ENCODE measurements at places on chromosomes 12 and 14.

DNA sequence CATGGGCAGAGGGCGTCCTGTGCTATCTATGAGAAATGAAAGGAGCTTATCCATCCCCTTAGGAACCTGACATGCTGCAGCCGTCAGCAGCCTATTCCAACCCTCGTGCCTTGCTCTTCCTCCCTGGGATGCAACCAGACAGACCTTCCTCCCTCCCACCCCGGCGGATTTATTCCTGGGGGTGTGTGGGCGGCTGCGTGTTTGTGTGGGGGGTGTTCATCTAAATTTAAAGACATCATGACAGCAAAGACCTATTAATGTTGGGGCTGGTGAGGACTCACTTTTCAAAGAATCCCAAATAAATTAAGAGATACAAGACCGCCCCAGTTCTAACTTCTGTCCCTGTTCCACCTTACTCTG lies 52.0 kb downstream of the WSCD2 start:
- no peak for DNase-seq

- DNase-seq = no peak
Observed at GRCh38 chr12:29155079-29155478, 6.0 kb downstream of the FAR2 start.

DNA sequence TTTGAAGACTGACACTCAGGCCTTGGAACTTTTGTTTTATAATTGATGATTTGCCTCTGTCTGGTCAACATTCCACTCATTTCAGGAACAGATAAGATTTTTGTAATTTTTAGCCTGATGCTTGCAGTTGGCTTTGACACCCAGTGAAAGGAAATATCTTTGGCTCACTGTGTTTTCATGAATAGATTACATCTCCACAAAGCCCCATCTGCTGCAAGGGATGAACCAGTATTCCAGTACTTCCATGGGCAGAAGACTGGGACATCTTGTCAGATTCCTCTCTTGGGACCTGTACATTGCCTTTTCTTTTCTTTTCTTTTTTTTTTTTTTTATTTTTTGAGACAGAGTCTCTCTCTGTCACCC lies 28.4 kb downstream of the GSG1 start:
- DNase-seq = no peak

DNA sequence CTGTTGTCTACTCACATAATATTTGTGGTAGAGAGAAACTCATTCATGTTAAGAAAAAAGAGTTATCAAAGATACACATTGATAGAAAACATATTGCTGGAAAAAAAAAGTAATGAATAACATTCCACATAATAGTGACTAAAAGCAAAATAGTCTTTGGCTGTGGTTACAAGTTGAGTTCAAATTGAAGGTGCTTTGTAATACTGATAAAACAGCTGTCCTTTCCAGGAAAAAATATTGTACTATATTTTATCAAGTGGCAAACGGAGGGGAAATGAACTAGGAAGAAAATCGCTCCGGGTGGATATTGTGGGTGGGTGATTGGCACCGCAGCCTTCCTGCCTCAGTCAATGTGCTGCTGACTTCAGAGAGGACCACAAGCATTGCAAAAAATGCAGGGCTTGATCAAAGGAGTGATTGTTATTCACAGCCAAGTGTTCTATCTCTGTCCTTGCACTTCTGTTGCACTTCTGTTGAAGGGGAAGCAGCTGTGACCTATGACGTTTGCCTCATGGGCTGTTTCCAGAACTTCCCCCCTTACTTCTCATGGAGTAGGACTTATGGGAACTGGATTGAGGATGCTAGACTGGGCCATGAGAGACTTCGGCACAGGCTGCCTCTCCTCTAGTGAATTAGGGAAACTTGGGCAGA lies 114.4 kb downstream of the VRK1 start:
- DNase-seq = no peak

DNA sequence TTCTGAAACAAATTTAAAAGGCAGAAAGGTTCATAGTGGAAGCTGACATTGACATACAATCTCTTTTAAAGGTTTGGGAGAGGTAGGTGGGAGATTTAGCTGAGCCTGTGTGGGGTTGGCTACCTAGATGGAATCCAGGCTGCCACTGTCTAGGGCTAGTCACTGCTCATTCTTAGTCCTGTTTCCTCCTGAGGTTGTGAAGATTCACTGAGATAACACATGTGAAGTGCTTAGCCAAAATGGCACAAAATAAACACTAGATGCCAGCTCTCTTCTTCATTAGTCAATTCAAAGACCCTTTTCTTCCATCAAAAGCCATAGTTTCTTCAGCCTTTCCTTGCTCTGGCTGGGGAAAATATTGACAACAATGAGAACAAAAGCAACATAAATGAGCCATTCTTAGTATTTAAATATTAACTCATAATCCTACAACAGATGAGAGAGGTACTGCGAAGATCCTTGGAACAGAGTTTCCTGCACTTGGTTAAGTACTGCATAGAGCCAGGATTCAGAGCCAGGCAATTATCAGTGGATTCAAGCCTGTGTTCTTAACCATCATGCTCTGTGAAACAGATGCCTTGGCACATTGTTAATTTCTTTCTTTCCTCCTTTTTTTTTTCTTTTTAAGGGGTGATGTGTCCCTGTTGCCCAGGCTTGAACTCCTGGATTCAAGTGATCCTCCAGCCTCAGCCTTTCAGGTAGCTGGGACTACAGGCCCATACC lies 3.5 kb downstream of the MYF6 start:
- DNase-seq = no peak

DNA sequence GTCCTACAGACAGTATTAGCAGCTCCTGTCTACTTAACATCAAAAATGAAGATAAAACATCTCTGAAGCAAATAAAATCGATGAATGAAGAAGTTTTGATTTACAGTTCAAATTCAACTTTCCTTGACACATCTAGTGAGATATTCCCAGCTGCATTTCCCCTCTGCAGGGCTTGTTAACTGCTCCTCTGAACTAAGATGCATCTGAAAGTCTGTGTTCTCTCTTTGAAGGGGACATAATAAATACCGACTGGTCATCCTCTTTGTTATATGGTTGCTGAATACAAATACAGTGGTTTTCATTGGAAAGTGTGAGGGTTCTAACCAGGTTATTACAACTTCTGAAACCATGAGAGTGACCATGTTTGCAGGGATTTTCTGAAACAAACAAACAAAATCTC lies 266.4 kb upstream of the SLC16A7 start:
- no peak for DNase-seq

- no peak for DNase-seq
Observed at GRCh38 chr14:102508410-102508773, 1.2 kb downstream of the ANKRD9 start.

Data from suprapubic skin (tissue), 4 donors.